Right lobe of liver (tissue), 6 donors: ENCODE measurements at places on chromosomes 11 and 22.

GRCh38 chr11:46835897-46836296 lies 10.2 kb downstream of the CKAP5 start:
- DNase-seq: no peak

- no peak for DNase-seq
Observed at GRCh38 chr11:115706626-115707135, 202.5 kb upstream of the CADM1 start.

GRCh38 chr11:132959693-132960092 lies 572.6 kb downstream of the OPCML start:
- no peak for DNase-seq

GRCh38 chr11:116823031-116823843 lies at the start of gene APOA4:
Gene APOA4, minus strand, starts transcription at chr11:116823304. Its CDS starts 113 bp downstream, at chr11:116823191.
- DNase-seq: no peak

GRCh38 chr11:40274017-40274416 lies 1185.4 kb downstream of the LRRC4C start:
- no peak for DNase-seq

DNA sequence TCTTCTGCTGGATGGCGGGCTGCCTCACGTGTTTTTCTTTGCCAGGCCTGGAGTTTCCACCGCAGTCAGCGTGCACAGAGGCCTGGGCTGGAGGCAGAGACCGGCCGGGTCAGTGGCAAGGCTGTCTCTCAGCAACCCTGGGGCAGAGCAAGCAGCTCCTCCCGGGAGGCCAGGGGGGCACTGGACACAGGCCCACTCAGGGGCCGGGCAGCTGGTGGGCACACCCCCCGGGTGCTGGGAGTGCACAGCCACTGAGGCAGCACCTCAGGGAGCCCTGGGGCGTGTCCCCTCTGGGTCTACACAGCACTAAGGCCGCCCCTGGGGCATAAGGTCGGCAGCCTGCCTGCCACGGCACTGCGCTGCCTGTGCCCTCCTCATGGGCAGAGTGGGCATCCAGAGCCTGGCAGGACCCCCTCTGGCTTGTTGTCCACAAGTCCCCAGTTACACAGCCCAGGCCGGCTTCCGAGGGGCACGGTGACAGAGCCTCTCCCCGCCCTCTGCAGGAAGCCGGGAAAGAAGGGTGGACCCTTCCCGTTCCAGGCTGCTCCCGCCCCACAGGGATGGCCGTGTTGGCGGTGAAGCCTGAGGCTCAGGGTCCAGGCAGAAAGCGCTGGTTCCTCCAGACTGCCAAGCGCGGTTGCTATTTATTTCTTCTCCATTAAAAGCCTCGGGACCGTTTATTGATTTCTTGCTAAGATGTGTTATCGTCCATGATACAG lies 18.5 kb upstream of the TH start:
- no peak for DNase-seq

DNA sequence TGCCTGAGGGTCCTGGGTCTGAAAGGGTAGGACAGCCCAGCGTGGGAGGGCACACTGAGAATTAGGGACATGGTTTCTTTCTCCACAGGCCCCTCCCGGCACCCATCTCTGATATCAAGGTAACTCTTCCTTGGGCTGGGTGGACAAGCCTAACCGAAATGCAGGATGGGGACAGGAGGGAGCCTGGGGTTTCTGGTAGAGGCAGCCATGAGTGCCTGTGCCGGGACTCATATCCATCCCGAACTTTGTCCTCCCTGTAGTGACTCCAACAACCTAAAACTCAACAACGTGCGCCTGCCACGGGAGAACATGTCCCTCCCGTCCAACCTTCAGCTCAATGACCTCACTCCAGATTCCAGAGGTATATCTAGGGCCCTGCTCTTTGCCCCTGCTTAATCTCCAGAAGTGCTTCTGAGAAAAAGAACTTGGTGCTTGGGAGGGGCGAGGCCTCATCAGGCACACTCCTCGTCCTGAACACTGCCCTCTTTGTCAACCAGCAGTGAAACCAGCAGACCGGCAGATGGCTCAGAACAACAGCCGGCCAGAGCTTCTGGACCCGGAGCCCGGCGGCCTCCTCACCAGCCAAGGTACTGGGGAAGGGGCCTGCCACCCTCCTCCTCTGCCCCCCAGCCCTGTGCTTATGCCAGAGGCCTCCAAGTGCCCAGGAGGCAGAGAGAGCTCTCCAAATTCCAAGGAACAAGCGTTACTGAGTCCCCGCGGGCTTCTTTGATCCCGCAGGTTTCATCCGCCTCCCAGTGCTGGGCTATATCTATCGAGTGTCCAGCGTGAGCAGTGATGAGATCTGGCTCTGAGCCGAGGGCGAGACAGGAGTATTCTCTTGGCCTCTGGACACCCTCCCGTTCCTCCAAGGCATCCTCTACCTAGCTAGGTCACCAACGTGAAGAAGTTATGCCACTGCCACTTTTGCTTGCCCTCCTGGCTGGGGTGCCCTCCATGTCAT lies 3.1 kb downstream of the TMEM25 start:
- no peak for DNase-seq

GRCh38 chr11:72591785-72592502 lies 82.3 kb downstream of the PDE2A start:
- DNase-seq: no peak

DNA sequence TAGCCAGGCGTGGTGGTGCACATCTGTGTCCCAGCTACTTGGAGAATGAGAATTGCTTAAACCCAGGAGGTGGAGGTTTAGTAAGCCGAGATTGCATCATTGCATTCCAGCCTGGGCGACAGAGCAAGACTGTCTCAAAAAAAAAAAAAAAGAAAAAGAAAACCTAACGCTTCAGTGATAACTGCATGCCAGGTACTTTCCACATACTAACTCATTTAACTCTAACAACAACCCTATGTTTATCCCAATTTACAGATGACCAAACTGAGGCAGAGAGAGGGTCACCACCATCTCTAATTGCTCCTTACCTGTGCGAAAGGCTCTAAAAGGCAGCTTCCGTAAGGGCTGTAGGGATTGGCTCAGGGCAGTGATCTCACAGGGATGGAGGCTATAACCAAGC lies 11.6 kb downstream of the PISD start:
- DNase-seq: no peak

DNA sequence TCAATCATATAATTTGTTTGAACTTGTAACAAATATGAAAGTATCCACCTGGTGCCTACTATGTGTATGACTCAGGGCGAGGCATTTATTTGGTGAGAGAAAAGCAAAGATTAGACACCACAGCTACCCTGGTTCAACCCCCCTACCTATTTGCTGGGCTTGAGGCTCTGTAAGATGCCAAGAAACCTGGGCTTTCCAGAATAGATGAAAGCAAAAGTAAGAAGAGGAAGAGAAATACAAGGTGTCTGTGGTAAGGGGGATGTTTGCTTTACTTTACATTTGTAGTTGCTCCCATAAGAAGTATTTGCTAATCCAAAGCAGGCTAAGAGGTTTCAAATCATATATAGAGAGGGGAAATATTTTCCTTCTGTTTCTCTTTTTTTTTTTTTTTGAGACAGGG lies 61.7 kb downstream of the DDI1 start:
- DNase-seq: no peak

GRCh38 chr11:102487214-102487613 lies 34.6 kb upstream of the TMEM123 start:
- DNase-seq: no peak

- no peak for DNase-seq
Observed at GRCh38 chr11:74479732-74480123, 12.4 kb upstream of the KCNE3 start.

DNA sequence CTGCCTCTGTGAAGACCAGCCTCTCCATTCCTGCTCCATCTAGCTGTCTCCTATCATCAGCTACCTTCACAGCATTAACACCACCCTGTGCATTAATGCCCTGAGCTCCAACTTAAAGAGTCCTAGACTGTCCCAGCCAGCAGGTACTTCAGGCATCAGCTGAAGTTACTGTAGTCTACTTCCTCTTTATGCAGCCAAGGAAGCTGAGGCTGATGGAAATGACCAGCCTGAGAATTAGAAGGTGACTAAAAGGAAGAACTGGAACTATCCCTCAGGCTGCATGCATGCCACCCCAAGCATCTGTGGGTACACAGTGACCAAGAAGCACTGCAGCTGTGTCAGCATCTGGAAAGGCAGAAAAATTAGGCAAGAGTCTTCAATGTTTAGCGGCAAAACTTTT lies 28.2 kb downstream of the MS4A10 start:
- no peak for DNase-seq

DNA sequence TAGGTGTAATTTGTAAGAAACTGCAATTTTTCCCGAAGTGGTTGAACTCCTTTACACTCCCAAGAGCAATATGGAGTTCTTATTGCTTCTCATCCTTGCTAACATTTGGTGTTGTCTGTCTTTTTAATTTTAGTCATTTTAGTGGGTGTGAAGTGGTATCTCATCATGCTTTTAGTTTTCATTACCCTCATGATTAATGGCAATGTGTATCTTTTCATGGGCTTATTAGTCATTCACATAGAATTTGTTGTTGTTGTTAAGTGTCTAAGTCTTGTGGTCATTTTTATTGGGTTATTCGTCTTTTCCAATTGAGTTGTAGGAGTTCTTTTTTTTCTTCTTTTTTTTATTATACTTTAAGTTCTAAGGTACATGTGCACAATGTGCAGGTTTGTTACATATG lies 238.3 kb upstream of the SESN3 start:
- no peak for DNase-seq

DNA sequence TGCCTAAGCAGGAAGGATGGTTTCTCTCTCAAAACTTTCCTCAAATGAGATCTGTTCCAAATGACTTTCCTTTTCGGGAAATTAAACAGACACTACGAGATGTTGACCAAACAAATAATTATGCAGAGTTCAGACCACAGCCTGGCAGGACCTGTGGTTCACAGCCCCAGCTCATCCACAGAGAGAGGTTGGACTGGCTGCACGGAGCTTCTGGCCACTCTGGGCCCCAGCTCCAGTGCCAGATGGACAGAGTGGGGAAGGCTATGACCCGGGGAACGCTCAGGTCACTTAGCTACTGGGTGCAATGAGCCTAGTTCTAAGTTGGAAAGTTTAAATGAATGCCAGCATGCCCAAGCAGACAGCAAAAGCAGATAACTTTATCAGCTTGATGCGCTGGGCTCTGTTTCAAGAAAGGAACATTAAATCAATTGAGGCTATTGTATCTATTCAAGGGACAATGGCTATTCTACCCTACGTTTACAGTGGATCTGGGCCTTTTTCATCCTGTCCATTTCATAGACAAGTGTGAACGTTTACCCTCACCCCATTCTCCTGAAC lies 155.7 kb upstream of the NARS2 start:
- no peak for DNase-seq

DNA sequence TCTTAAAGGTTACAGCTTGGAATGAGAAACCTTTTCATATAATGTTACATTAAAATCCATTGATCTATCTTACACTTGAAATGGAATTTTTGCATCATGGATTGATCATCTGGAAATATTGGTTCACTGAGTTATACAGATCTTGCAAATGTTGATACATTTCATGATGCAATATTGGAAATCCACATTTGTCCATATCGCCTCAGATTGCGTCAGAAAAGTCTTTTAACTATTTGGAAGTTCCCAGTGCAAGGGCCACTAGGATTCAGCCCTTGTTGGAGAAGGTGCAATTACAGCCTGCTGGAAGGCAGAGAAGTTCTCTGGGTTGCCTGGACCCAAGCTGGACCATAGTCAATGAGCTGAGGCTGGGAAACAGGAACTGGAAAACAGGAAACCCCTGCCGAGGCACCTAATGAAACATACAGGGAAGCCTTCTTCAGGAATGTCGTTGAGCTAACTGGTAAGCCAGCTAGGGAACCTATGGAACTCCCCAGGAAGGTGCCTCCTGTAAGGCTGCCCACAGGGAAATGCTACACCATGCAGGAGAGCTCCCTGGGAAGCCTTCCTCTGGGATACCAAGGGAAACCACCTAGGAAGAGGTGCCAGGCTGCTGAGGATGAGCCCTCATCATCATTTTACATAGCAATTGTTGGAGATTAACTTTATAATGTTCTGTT lies 600.4 kb upstream of the CADM1 start:
- DNase-seq: no peak

DNA sequence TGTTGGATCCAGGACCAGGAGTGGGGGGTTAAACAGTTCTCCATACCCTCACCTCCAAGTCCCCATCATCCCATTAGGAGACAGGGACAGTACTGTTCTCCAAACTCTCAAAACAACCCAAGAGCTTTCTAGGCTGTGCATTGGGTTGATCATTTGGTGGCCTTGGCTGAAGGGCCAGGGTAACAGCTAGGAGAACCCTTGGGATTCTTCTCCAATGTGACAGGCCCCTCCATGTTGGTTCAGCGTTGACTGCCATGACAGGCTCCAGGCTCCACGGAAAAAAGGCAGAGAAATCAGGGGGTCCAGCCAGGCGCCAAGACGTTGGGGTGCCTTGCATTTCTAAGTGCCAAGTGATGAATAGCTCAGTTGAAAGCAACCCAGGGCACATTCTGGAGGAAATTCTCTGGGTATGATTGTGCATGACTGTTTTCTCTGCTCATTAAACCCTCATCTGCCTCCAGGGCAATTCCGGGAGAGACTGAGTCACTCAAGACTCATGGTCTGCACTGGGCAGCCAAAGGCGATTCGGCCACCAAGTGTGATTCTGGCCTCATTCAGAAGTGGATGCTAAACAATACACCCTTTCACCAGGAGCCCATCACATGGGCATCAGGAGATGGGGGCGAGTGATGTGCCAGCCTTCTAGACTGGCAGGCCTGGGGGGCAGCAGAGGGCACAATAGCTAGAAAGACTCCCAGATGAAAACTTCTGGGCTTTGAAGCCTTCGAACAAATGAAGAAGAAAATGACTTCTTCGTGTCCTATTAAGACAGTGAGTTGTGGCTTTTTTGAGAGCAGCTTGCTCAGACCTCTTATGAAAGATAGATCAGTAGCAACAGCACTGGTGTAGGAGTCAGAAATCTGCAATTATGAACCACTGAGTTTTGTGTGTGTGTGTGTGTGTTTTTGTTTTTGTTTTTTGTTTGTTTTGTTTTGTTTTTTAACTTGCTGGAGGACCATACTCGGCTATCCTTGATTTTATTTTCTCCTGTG lies 27.7 kb downstream of the CD44 start:
- no peak for DNase-seq

GRCh38 chr11:111378861-111379601 lies at the start of gene POU2AF1:
Gene POU2AF1, minus strand, starts transcription at chr11:111379275. Its CDS starts 98 bp downstream, at chr11:111379177.
- no peak for DNase-seq

DNA sequence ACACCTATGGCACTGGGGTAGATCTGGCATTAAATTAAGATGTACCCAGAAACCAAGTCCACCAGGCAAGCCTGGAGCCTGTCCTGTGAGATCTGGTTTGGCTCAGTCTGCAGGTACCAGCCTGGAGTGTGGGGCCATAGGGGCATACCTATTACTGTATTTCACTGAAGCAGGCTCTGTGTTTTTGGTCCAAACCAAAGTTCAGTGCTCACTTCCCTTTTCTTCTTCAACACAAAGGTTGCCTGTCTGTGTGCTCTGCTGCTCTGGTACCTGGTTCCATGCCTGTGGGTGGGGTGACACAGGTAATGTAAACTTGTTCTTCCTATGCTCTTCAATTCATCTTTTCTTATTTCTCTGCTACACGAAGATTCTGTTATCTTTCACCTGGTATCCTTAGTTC lies 19.8 kb upstream of the GLYATL2 start:
- no peak for DNase-seq
